ENCODE measurements at places on chromosomes 2 and 18.

- peak; percentile 98 for DNase-seq
Measured at GRCh38 chr2:227406177-227407031, 18.7 kb upstream of the SCYGR1 start.

GRCh38 chr2:145273840-145274239, 753.9 kb upstream of the ZEB2 start:
- DNase-seq: no peak

DNA sequence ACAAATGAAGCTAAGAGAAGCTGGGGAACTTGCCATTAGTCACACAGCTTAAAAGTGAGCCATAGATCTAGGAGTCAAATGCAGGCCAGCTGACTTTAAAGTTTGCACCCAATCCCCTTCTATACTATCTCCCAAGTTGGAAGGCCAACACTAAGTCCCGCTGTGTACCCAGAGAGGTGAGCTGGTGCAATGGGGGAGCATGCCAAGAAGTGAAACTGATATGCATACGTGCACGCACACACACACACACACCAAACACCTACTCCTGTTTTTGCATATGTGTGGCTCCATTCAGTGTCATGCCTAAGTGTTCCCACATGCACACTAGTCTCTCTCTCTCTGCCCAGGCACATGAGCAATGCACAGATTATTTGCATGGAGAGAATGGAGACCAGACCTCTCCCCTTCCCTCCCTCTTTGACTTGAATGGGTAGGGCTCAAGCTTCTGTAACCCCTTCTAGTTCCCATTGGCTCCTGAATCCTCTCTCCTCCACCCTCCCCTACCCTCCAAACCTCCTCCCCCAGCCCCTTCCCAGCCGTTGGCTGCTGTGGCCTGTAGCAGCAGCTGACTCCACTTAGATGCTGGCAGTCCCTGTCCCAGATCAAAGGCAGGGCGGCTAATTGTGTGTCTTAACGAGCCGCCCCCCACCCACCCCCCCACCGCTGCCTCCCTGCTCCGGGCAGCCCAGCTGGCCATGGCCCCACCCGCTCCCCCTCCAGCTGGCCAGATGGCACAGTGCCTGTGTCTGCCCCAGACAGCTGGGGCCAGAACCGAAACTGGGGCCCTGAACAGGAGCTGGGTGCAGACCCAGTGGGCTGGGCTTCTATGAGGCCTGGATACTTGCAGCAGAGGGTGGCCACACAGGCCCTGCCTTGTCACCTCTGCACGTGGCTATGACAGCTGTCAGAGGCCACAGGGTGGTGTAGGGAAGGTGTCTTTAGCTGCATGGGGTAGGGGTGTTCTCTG, 5.6 kb downstream of the WNT10A start:
- no peak for DNase-seq

- no peak for DNase-seq
Measured at GRCh38 chr2:69260666-69261065, 126.4 kb downstream of the GFPT1 start.

DNA sequence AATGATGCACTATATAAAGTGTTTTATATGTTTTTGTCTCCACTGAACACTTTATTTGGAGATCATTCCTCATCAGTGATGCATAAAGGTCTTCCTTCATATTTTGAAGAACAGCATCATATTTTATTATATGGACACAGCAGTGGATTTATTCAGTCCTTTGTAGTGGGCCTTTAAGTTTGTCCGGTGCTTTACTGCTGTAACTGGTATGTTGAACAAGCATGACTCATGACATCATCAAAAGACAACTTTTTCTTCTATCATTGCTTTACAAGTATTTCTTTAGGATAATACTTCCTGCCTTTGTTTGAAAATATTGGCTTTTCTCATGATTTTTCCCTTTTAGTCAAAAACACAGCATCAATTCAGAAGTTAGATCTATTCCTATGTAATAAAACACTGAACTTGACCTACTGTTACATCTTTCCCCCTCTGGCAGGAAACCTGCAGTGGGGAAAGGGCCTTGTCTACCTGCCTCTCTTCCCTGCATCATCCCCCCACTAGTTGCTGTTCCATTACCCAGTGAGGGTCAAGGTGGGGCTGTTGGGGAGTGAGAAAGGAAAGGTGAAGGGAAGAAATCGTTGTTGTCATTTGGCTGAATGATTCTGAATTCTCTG, 241.2 kb downstream of the CYP26B1 start:
- DNase-seq: no peak

- DNase-seq: no peak
Measured at GRCh38 chr2:200476836-200477235, 33.0 kb downstream of the KCTD18 start.

DNA sequence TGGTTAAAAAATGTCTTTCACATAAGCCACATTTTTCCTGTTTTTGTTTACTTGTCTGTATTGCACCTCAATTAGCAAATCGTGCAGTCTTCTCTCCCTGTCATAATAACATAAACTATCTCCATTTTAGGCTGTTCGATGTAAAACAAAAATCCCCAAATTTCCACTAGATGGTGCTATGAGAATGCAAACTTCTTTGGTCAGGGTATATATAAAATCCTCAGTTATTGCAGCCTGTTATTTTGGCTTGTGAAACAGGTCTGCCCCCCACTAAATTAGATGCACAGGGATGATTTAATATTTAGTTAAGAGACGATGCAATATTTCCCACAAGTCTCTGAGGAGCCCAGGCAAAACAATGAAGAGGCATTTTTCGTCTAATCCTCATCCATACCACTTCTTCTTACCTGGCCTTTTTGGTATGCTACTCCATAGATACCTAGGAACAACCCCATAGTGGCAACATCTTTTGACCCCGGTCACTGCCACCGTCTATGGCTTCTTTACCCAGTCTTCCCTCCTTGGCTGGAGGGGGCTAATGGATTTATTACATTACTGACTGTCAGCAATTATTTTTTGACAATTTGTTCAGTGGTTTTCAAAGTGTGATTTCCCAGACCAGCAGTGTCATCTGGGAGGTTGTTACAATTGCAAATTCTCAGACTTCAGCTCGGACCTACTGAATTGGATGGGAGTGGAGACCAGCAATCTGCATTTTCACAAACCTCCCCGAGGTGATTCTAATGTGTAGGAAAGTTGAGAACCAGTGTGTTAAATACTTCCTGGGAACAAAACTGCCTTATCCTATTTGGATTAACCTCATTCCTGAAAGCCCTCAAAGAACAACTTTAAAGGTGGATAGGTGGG, 117.4 kb upstream of the CWC22 start:
- peak; percentile 72 for DNase-seq

GRCh38 chr2:43469094-43469493, 126.7 kb downstream of the THADA start:
- no peak for DNase-seq

DNA sequence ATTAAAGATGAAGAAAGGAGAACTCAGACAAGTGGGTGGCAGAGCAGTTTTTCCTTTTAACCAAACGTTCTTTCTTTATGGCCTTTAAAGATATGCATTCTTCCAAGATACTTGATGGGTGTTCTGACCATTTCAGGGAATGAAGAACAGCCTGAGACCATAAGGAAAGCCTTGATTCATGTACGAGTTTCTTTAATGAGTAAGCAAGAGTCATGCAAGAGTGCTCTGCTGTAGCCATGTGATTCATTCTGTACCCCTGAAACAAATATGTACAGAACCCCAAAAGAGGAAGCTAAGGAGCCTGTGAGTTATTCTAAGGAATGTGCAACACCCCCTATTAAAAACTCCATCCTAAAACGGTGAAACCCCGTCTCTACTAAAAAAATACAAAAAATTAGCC, 372.8 kb downstream of the MTX2 start:
- DNase-seq: no peak

- no peak for DNase-seq
Measured at GRCh38 chr2:63013438-63013837, 37.2 kb upstream of the OTX1 start.

DNA sequence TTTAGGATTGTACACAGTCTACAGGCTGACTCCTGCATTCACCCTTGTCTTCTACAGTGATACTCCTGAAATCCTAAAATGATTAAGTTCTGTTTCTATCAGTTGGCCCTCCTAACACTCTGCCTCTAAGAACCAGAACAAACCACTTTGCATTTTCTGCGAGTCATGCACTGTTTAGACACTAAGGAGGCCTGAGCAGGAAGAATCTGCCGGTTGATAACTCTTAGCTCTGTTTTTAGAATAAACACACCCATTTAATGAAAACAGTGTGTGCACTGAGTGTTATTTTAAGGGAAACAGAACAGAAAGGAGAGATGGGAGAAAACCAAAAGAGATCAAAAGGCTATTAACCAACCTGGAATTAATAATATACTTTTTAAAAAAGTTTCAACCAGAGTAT, 22.9 kb upstream of the SSB start:
- DNase-seq: no peak

All from dermis blood vessel endothelial cell (primary cell).